ENCODE measurements at places on chromosomes 4 and X.

DNA sequence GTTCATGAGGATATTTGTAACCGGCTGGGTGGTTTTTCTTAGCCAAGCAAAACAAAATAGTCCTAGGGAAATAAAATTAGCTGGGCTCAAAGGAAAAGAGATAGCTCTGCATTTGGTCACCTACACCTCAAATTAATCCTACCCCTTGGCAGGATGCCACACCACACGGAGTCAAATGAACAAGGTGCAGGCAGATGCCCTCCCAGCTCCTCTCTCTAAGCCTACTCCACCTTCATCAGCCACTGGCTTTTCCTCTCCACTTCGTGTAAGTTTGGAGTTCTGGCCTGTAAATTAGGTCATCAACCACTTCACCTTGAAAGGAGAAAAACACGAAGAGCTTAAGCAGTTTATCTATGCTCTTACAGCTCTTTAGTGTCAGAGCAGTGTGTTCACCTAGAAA lies 1.4 kb downstream of the DDIT4L start:
- no peak for DNase-seq

DNA sequence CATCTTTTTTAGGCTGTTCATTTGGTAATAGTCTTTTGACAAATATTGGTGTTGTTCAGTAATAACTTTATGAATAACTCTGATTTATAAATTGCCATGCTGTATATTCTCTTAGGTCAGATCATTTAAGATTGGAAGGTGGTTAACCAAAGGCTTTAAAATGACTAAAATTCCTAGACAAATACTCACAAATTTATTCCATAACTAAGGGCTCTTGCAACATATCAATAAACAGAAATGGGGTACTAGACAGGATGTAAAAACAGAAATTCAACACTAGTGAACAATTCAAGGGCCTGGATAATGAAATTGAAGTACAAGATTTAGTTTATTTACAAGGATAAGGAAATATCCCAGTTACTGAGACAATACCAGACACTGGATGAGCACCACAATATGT lies 328.6 kb downstream of the PCDH19 start:
- DNase-seq: no peak

DNA sequence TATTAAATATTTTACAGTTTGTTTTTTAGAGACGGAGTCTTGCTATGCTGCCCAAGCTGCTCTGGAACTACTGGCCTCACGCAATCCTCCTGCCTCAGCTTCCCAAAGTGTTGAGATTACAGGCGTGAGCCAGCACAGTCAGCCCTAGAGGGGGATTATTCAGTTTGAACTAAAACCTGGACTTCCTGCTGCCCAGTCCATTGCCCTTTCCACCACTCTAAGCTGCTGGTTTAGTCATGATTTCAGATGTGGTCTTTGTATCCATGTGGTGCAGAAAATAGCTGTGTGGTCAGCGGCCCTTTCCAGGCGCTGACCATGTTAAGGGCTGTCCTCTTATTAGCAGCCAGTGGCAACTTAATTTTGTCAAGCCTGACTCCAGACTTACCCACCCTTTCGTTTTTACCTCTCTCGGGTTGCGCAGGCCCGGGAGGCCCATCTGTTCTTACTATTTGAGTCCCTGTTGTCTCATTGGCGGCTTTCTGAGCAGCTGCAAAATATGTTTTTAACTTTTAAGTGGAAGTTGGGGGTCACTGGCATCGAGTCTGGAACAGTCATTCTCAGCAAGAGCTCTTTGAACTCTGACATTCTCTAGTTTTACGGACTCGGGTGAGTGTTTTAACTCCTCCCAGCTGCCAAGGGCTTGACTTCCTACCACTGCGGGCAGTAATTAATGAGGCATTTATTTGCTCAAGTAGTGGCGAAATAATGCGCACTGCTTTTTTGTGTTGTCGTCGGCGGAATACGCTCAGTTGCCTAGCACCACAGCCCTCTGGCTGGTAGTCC lies 773 bp upstream of the VMA21 start:
- no peak for DNase-seq

- DNase-seq: peak; percentile 14
Observed at GRCh38 chr4:73068491-73069337, 802 bp downstream of the COX18 start.

DNA sequence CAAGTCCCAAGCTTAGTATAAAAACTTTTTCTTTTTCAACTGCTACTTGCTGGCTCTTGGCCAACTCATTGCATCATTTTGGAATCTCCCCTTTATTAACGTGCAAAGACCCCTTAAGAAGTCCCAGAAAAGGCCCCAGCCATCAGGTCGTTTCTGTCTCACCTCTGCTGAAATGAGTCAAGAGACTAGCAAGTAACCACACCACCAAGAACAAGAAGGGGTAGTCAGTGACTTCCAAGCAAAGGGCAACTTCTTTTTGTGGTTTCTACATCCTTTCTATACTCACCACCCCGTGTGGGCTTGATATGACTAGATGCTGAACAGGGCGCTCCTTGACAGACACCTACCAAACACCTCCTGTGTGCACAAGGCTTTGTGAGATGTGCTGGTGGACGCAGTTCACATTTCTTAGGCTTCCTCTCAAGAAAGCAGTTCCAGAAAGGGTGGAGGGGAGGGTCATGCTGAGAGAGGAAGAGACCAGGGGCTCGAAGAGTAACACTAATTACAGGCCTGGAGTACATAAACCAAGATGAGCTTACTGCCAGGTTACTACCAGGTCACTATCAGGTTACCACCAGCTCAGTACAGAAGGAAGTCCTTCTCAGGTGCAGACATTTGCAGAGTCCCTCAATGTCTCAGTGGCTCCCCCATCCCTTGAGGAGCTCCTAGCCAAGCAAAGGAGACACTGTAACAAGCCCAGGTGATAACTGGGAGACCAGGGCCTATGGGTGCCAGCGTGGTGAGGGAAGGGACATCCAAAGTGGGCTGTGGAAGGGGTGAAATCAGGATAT lies 19.3 kb downstream of the JAKMIP1 start:
- DNase-seq: no peak

- DNase-seq: no peak
Observed at GRCh38 chrX:499870-500364, 113.2 kb upstream of the PPP2R3B start.

DNA sequence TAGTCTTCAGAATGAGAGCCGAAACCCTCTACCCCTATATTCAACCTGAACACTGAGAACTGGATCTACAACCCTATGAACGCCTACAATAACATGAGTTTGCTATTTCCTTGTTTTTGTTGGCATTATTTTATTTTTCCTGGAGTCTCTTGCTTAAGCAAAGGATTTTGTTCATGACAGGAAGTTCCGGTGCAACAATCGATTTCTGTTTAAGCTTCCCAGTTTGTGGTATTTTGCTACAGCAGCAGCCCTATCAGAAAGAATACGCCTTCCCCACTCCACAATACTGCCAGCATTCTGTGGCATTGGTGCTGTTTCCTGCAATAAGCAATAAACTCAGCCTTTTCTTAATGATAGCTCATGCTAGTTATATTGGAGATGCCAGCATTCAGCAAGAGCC lies 60.9 kb downstream of the NPY5R start:
- peak; percentile 2 for DNase-seq

GRCh38 chr4:38925492-38926413 lies 58.1 kb downstream of the FAM114A1 start:
- DNase-seq: no peak

- no peak for DNase-seq
Observed at GRCh38 chr4:122542411-122543236, 78.2 kb downstream of the IL21 start.

DNA sequence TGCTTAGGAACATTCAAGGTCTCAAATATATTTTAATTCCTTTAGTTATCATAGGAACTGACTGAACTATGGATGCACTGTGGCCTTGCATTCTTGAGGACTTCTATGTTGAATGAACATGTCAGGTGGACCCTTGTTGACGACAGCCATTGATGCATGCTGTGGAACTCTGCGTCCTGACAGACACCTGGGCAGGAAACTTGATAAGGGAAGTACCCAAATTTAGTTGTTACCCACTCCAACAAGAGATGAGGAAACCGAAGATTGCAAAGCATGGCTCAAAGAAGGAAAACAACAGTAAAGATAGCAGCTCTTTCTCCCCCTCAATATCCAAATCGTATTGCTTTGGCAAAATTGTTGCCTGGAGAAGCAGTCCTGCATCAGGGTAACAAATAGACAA lies 540.0 kb upstream of the NR3C2 start:
- DNase-seq: no peak

DNA sequence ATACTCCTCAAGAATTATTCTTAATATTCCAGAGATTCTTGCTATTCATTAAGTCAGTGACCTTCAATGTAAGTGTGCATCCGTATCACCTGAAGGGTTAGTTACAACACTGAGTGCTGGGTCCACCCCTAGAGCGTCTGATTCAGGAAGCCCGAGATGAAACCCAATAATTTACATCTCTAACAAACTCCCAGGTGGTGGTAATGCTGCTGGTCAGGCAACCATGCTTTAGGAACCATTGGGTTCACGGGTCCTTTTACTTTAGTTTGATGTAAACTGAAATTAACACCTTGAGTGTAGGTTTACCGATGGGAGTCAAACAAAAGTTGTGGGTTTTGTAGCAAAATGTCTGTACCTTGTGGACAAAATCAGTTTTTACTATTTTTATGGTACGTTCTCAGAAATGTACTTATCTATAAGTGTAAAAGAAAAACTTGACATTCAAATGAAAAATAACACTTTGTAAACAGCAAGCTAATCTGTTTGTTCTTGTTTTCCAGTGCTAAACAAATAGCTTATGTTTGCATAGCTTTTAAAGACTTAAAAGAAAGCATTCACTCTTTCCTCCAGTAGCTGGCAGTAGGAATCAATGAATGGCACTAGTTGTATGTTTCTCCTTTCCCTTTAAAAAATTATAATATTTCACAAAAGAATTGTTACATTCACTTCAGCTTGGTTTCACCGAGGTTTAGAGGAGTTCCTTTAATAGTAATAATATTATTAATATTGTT lies 32.7 kb downstream of the ACE2 start:
- peak; percentile 22 for DNase-seq

DNA sequence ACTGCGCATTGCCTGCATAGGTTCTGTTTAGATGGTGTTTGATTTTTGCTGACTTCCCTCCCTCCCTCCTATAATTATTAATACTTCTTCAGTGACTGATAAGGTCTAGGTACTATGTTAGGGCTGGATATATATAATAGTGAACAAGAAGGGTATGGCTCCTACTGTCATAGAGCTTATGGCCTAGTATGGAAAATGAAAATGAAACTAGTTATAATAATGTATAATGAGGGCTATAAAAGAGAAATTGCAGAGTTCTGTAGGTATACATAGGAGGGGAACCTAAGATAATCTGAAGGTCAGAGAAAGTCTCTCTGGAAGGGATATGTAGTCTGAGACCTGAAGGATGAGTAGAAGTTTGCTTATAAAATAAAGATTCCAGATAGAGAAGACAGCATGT lies 102.1 kb downstream of the DCK start:
- DNase-seq: no peak

DNA sequence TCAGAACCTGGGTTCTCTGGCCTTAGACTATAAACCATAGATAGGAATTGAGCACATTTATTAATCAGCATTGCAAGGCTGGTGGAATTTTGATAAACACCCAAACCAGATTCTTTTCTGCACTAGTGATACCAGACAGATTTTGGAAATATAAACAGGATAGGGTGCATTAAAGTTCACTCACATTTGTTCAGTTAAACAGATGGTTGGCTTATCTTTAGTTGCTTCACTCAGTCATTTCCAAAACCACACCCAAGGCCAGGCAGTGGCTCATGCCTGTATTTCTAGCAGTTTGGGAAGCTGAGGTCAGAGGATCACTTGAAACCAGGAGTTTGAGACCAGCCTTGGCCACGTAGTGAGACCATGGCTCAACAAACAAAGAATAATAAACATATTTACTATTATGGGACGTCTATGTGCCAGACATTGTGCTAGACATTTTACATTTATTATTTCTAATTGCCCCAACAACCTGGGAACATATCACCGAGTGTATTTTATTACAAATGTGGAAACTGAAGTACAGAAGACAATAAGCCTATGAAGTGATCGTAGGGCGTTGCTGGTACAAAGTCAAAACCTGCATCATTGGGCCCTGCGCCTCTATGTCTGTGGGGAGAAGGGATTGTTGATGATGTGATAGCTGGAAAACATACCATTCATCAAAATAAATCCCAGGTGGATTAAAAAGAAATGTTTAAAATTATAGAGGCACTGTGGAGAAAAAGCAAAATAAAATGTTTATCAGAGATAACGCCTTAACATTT lies 15.0 kb downstream of the ADD1 start:
- DNase-seq: no peak

DNA sequence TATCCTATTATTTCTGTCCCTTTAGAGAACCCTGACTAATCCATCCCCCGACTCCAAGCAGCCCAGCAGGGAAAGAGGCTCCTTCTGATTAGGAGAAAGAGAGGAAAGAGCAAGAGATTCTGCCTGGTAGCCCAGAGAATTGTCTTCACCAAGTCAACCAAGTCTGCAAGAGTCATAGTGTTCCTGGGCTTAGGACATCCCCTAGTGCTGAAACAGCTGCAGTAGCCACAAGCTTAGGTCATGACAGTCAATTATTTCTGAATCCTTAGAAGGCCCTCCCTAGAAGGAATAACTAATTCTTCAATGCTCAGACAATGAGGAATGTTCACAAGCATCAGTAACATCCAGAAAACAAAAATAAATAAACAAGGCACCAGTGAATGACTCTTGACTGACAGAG lies 480.3 kb upstream of the GRIA3 start:
- DNase-seq: no peak

DNA sequence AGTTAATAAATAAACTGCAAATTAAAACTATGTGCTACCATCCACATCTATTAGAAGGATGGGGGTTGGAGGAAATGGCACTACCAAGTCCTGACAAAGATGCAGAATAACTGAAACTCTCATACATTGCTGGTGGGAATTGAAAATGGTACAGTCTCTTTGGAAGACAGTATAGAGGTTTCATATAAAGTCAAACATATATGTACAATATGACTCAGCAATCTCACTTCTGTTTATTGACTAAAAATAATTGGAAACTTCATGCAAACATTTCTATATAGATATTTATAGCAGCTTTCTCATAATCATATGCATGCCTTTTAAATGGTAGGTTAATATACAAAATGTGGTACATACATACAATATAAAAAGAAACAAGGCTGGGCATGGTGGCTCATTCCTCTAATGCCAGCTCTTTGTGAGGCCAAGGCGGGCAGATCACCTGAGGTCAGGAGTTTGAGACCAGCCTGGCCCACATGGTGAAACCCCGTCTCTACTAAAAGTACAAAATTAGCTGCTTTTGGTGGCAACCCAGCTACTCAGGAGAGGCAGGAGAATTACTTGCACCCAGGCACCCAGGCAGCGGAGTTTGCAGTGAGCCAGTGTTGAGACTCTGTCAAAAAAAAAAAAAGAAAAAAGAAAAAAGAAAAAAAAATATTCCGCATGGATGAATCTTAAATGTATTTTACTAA lies 225.0 kb upstream of the CXXC4 start:
- DNase-seq: no peak

- peak; percentile 75 for DNase-seq
Observed at GRCh38 chr4:39637586-39638353, 895 bp downstream of the SMIM14 start.
